Right renal pelvis (tissue), 4 donors: ENCODE measurements at places on chromosomes 1 and 21.

DNA sequence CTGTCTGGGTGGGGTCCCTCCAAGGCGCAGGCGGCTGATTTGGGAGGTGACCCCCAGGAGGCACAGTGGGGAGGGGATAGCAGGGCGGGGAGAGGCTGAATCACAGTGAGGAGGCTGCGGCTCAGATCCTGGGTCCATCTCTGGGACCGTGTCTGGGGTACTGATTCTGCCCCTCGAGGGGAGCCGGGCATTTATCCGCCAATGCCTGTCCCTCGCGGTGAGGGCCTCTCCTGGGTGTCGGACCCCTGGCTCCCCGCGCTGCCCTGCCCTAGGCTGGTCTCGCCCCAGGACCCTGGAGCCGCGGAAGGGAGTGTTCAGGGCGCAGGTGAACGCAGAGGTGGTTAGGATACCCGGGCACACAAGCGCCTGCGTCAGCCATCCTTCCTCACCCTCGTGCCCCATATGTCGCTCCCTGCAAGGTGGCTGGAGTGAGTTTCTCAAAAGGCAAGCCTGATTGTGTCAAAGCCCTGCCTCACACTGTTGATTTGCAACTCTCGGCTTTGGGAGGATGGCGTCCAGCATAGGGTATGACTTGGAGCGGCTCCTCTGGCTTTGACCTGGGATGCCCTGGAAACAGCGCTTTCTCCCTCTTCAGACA lies 530.9 kb downstream of the PTPRU start:
- DNase-seq: no peak

- no peak for DNase-seq
Measured at GRCh38 chr1:26119892-26120608, 8.4 kb downstream of the PDIK1L start.

DNA sequence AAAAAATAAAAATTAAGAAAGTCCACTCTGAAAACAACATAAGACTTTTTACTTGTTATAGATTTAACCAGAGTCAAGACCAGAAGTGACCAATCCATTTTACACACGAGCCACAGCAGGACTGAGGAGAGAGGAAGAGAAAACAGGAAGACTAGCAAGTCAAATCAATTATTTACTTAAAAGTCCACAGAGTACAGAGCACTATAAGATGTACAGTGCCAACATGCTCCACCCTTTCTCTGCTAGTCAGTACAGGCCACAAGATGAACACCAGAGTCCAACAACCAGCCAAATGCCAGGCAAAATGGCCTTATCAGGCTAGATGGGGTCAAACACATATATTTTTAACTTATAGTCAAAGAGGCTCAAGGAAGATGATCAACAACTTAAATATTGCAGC lies 19.5 kb downstream of the LUZP1 start:
- no peak for DNase-seq

DNA sequence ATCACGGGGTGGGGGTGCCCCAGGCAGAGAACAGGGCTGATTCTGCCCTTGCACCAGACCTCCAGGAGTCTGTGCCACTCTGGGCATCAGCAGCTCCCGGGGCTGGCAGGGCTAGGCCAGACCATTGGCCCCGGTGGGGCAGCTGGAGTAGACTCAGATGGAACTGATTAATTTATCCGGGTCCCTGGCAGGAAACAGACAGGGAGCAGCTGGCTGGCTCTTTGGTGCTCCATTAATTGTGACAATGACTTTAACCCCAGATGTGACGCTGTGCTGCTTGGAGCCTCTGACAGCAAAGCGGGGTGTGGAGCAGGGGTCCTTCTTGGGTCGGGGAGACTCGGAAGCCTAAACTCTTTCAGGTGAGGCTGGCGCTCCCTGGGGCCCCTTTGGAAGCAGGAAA lies 9.5 kb downstream of the EPHA8 start:
- DNase-seq: no peak

- DNase-seq: no peak
Measured at GRCh38 chr1:47866601-47867437, 130.4 kb downstream of the TRABD2B start.

- no peak for DNase-seq
Measured at GRCh38 chr21:26946744-26947446, 20.0 kb downstream of the ADAMTS5 start.

- no peak for DNase-seq
Measured at GRCh38 chr1:221904319-221904718, 162.4 kb upstream of the DUSP10 start.

GRCh38 chr21:15293240-15293639 lies 228.4 kb upstream of the NRIP1 start:
- DNase-seq: peak; percentile 36

GRCh38 chr1:25054526-25055323 lies 124.6 kb upstream of the RUNX3 start:
- DNase-seq: no peak

GRCh38 chr1:222886194-222886854 lies 71.5 kb downstream of the DISP1 start:
- no peak for DNase-seq

- DNase-seq: no peak
Measured at GRCh38 chr1:33824971-33825370, 38.9 kb upstream of the HMGB4 start.

DNA sequence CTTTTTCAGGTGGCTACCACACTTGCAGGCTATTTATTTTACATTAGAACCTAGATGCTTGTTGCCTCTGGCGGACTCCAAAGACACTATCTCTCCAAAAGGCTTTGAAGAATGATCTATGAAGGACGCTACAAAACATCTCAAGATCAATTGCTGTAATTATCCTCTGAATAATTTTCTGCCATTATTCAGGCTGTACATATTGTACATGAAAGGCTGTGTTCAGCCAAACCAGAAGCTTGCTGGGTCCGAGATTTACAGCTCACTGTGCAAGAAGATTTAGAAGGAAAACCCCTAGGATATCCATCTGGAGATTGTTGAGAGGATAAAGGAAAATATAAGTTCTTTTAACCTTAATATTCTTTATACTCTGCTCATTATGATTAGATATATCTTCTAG lies 523.6 kb upstream of the PLXNA2 start:
- DNase-seq: no peak

DNA sequence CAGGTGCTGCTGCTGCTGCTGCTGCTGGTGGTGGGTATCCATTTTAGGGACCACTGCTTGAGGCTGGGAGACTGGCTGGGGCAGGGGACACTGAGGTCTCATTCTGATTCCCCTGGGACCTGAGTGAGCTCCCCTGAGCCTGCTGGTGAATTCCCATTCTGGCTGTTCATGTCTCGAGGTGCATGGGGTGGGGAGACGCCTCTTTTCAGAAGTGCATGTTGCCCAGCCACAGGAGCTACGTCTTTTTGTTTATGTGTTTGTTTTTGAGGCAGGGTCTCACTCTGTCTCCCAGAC lies 133.4 kb downstream of the RHOU start:
- DNase-seq: no peak

DNA sequence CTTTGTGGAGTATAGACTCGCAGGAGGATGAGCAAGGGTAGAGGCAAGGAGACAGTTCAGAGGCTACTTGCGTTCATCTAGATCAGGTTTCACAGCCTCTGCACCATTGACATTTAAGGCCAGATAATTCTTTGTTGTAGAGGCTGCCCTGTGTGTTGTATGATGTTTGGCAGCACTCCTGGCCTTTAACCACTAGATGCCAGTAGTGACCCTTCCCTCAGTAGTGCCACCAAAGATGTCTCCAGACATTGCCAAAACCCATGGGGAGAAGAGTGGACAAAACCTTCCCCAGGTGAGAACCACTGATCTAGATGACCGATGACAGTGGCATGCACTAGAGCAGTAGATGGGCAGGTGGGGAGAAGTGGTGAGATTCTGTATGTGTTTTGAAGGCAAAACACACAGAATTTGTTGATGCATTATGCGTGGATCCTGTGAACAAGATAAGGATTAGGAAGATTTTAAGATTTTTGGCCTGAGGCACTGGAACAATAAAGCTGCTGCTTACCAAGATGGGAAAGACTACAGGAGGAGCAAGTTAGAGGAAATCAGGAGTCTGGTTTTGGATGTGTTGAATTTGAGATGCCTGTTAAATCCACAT lies 9.9 kb upstream of the COG2 start:
- DNase-seq: no peak

GRCh38 chr1:24502065-24502708 lies 449 bp upstream of the RCAN3 start:
- peak; percentile 53 for DNase-seq

- DNase-seq: no peak
Measured at GRCh38 chr1:201288765-201289164, 5.5 kb downstream of the PKP1 start.

- DNase-seq: no peak
Measured at GRCh38 chr1:107609808-107610207, 355.2 kb downstream of the VAV3 start.

GRCh38 chr1:25649505-25650288 lies 33.1 kb downstream of the MAN1C1 start:
- no peak for DNase-seq

DNA sequence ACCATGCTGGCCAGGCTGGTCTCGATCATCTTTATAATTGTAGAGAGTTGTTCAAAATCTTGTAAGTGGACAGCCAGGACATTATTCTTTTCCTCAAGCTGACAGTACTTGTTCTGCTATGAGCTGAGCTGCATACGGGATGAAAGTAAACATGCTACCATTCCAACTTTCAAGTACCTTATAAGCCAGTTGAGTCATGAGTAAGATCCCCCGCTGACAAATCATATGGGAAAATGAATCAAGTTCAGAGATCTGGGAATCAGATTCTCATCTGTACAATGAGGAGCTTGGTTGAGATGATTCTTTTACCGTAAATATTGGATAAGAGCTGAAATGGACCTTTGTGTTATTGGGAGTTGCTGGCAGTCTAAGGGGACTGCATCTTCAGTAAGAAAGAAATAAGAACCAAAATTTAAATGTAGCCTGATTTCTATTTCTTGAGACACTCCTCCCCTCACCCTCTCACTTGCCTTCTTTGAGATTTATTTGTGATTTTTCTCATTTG lies 62.7 kb downstream of the CENPF start:
- no peak for DNase-seq

GRCh38 chr1:153752571-153753195 lies 22.5 kb upstream of the SLC27A3 start:
- DNase-seq: no peak

DNA sequence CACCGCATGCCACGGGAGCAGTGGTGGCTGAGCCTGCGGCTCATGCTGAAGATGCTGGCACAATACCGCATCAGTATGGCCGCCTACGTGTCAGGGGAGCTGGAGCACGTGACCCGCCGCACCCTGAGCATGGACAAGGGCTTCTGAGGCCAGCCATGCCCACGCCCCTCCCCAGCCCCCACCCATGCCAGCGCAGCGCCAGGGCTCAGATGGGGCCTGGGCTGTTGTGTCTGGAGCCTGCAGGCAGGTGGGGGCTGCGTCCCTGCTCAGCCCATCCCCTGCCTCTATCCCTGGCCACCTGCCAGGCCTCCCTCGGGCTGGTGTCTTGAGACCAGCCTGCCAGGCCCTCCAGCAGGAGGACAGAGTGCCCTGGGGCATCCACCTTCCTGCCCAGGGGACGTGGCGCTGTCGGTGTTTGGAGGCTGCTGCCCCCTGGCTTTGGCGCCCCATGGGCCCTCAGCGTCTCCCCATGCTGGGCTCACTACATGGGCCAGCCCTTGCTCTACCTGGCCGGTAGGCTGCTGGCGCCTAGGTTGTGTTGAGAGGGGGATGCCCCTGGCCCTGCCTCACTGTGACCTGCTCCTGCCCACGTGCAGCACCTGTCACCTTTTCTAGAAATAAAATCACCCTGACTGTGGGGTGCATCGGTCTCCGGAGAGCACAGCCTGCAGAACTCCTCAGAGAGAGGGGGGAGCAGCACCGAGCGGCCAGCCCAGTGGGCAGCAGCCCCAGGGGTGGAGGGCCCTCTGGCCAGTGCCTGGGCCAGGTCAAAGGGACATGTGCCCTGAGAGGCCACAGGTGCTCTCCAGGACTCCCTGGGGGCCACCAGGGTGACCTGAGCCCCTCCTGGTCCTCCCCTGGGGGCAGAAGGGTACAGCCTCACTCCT lies 12.2 kb downstream of the CFAP410 start:
- DNase-seq: no peak

GRCh38 chr1:245859493-245860114 lies 647.5 kb downstream of the SMYD3 start:
- no peak for DNase-seq

DNA sequence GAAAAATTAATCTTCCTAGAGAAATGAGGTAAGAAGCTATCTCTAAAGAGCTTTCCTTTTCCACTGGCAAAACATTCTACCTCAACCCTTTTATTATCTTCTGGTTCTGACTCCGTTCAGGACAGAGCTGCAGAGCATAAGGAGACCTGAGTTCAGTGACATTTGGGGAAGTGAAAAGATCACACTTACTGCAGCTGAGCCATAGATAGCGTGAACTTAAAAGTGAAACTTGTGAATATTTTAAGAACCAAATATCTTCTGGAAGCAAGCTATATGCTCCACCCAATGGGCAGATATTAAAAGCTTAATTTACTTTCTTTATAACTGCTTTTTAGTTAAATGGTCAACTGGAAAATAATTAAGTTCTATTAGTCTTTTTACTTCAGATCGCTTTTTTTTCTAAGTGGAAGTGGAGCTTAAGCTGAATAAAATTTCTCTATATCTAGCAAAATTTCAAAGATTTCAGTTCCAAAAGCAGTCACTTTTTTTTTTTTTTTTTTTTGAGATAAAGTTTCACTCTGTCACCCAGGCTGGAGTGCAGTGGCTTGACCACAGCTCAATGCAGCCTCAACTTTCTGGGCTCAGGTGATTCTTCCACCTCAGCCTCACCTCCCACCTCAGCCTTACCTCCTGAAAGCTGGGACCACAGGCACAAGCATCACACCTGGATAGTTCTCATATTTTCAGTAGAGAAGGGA lies 11.9 kb downstream of the PTPN22 start:
- DNase-seq: no peak

DNA sequence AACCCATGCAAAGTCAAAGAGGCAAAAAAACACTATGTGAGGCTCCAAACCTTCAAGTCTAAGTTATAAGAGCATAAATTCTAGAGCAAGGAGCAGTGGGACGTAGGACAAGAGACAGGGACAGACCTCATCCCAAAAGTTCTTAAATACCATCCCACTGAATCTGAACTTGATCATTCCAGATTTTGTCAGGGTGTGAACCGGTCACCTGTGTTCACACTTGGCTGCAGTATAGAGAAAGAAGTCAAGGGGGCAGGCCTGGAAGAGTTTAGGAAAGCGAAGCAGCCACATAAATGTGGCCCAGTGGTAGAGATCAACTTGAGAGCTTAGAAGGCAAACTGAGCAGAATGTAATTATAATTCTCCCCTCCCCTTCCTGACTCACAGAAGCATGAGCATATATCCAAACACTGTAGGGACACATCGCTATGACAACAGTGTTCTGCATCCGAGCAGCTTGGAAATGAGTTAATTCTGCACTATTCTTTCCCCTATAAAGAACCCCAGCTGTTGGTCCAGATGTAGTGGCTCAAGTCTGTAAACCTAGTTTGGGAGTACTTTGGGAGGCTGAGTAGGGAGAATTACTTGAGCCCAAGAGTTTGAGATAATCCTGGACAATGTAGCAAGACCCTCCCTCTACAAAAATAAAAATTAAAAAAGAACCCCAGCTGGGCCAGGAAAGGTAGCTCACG lies 2.7 kb downstream of the AKR7A2 start:
- DNase-seq: no peak
